T-helper 17 cell (primary cell): ENCODE measurements at places on chromosomes 3 and 15. TPM values are rescaled to one million over a fixed set of nuclear protein-coding genes. Genes with fewer than 3 reads are reported as not detected.

- H3K4me3 ChIP-seq: no peak overlapping the region
- no peak for DNase-seq
- no peaks in the 10 kb centered on the region for H3K36me3 ChIP-seq
- peaks cover 6% of the 10 kb centered on the region for H3K27me3 ChIP-seq
These were observed 36.2 kb upstream of the COL6A6 start for GRCh38 chr3:130480736-130481135.

DNA sequence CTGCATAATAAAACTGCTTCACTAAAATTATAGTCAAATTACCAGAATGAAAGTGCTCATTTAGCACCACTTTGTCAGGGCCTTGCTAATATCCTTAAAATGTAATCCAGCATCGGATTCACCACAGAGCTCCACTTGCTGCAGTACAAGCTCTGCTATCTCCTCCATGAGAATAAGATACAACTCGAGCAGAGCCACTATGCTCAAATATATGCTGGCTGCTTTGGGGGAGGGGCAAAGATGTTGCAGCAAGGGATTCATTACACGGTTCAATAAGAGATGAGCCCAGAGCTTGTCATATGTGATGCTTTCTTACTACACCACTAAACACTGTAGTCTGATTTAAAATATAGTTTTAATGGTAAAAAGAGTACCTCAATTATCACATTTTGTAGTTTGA is 72.2 kb downstream of the DLG1 start:
- H3K4me3 ChIP-seq: no peak overlapping the region
- peaks cover 25% of the 10 kb centered on the region for H3K4me1 ChIP-seq
- no peaks in the 10 kb centered on the region for H3K36me3 ChIP-seq
- DNase-seq: no peak

DNA sequence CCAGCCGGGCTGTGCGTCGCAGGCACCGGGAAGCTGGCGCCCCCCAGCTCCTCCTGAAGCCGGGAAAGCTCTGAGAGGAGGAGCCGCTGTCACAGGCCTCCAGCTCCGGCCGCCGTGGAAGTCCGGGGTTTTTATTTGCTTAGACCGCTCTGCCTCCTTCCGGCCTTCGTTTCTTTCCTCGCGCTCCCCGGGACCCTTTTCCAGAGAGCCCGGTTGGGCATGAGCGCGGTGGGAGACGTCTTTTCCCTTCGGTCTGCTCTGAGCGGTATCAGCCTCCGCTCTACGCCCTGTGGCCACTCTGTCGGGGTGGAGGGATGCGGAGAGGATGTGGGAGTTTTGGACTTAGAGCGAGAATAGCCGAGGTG is 559 bp downstream of the SENP5 start:
- H3K4me1 ChIP-seq: peaks cover 11% of the 10 kb centered on the region
- peak overlapping the region; percentile 86 for H3K27ac ChIP-seq
- peak overlapping the region; percentile 98 for H3K4me3 ChIP-seq
- peak; percentile 7 for DNase-seq

- peaks cover 7% of the 10 kb centered on the region for H3K27me3 ChIP-seq
- DNase-seq: no peak
- H3K36me3 ChIP-seq: peaks cover 4% of the 10 kb centered on the region
- H3K4me1 ChIP-seq: peaks cover 43% of the 10 kb centered on the region
- peak overlapping the region; percentile 39 for H3K27ac ChIP-seq
These were observed 2.5 kb downstream of the BAHD1 start for GRCh38 chr15:40443255-40443654.

DNA sequence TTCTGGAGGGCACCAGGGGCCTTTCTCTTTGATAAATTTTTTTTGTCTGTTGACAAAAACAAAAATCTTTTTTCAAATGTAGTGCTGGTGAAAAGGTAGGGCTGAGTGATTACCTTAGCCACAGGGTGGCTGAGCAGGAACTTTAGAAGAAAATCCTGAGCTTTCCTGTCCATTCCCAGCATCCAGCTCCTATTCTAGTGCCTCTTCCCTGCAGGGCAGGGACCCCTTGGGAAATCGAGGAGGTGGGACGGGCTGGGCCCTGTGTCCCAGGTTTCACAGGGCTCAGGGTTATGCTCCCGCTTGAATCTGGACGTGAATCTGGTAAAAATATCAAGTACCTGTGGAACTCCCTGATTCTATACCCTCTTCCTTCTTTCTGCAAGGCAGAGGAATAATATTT is 31.7 kb downstream of the EDEM1 start:
- no peaks in the 10 kb centered on the region for H3K27me3 ChIP-seq
- no peak overlapping the region for H3K4me3 ChIP-seq
- DNase-seq: no peak
- peaks cover 8% of the 10 kb centered on the region for H3K4me1 ChIP-seq
- peaks cover 4% of the 10 kb centered on the region for H3K36me3 ChIP-seq

The VWA5B2 gene
- not detected for total RNA-seq

- no peak overlapping the region for H3K4me3 ChIP-seq
- DNase-seq: no peak
- H3K36me3 ChIP-seq: no peaks in the 10 kb centered on the region
- H3K27me3 ChIP-seq: no peaks in the 10 kb centered on the region
- no peak overlapping the region for H3K27ac ChIP-seq
- H3K4me1 ChIP-seq: no peaks in the 10 kb centered on the region
These were observed 827.2 kb downstream of the ROBO1 start for GRCh38 chr3:78940626-78941025.

DNA sequence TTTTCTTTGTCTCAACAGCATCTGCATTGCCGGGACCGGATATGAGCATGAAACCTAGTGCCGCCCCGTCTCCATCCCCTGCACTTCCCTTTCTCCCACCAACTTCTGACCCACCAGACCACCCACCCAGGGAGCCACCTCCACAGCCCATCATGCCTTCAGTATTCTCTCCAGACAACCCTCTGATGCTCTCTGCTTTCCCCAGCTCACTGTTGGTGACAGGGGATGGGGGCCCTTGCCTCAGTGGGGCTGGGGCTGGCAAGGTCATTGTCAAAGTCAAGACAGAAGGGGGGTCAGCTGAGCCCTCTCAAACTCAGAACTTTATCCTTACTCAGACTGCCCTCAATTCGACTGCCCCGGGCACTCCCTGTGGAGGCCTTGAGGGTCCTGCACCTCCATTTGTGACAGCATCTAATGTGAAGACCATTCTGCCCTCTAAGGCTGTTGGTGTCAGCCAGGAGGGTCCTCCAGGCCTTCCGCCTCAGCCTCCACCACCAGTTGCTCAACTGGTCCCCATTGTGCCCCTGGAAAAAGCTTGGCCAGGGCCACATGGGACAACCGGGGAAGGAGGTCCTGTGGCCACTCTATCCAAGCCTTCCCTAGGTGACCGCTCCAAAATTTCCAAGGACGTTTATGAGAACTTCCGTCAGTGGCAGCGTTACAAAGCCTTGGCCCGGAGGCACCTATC is 5.0 kb downstream of the NUTM1 start:
- H3K27me3 ChIP-seq: peaks cover 4% of the 10 kb centered on the region
- H3K4me1 ChIP-seq: peaks cover 3% of the 10 kb centered on the region
- H3K4me3 ChIP-seq: no peak overlapping the region
- H3K36me3 ChIP-seq: peaks cover 5% of the 10 kb centered on the region
- no peak for DNase-seq

GRCh38 chr3:52851348-52851747 is 16.5 kb upstream of the MUSTN1 start:
- DNase-seq: no peak
- no peaks in the 10 kb centered on the region for H3K27me3 ChIP-seq
- no peak overlapping the region for H3K27ac ChIP-seq
- no peak overlapping the region for H3K4me3 ChIP-seq

- peaks cover under 1% of the 10 kb centered on the region for H3K27me3 ChIP-seq
- no peak for DNase-seq
- H3K4me3 ChIP-seq: no peak overlapping the region
- H3K36me3 ChIP-seq: no peaks in the 10 kb centered on the region
These were observed 87.8 kb upstream of the SEC13 start for GRCh38 chr3:10408680-10409079.

The AADACL2 gene
- total RNA-seq: not detected

GRCh38 chr15:67119238-67119846 is 53.9 kb downstream of the SMAD3 start:
- peaks cover 78% of the 10 kb centered on the region for H3K4me1 ChIP-seq
- peak overlapping the region; percentile 62 for H3K4me3 ChIP-seq
- no peak for DNase-seq
- H3K27me3 ChIP-seq: no peaks in the 10 kb centered on the region
- peak overlapping the region; percentile 90 for H3K27ac ChIP-seq
- peaks cover 4% of the 10 kb centered on the region for H3K36me3 ChIP-seq

GRCh38 chr15:35624881-35625280 is 78.9 kb upstream of the DPH6 start:
- no peaks in the 10 kb centered on the region for H3K36me3 ChIP-seq
- H3K4me1 ChIP-seq: no peaks in the 10 kb centered on the region
- H3K27ac ChIP-seq: no peak overlapping the region
- no peak overlapping the region for H3K4me3 ChIP-seq
- no peak for DNase-seq

- no peaks in the 10 kb centered on the region for H3K36me3 ChIP-seq
- H3K27me3 ChIP-seq: no peaks in the 10 kb centered on the region
- no peak for DNase-seq
- no peak overlapping the region for H3K27ac ChIP-seq
- no peaks in the 10 kb centered on the region for H3K4me1 ChIP-seq
These were observed 609.2 kb upstream of the ZNF385D start for GRCh38 chr3:22360164-22360563.

GRCh38 chr3:141011232-141011996 is 39.7 kb upstream of the SPSB4 start:
- H3K4me1 ChIP-seq: peaks cover 5% of the 10 kb centered on the region
- H3K27ac ChIP-seq: no peak overlapping the region
- DNase-seq: peak; percentile 70
- H3K4me3 ChIP-seq: no peak overlapping the region
- no peaks in the 10 kb centered on the region for H3K36me3 ChIP-seq

DNA sequence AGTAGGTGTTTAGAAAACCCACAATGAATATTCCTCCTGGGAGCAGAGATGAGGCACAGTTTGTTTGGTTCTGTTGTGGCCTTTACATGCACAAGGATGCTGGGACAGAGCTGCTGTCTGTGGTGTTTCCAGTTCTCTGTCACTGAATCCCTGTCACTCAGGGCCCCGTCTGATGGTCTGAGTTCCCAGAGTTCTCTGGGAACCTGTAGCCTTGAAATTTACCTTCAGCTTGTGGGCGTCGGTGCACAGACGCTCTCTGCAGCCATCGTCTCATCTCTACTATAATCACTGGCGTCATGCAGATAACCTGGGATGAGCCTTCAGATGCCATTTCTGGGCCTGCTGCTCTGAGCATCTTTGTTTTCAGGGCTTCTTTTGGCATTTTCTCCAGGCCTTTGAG is 81.9 kb downstream of the LRRK1 start:
- peaks cover 56% of the 10 kb centered on the region for H3K27me3 ChIP-seq
- H3K4me1 ChIP-seq: peaks cover 3% of the 10 kb centered on the region
- H3K36me3 ChIP-seq: no peaks in the 10 kb centered on the region
- no peak for DNase-seq
